ENCODE measurements at places on chromosomes 7 and 10.

DNA sequence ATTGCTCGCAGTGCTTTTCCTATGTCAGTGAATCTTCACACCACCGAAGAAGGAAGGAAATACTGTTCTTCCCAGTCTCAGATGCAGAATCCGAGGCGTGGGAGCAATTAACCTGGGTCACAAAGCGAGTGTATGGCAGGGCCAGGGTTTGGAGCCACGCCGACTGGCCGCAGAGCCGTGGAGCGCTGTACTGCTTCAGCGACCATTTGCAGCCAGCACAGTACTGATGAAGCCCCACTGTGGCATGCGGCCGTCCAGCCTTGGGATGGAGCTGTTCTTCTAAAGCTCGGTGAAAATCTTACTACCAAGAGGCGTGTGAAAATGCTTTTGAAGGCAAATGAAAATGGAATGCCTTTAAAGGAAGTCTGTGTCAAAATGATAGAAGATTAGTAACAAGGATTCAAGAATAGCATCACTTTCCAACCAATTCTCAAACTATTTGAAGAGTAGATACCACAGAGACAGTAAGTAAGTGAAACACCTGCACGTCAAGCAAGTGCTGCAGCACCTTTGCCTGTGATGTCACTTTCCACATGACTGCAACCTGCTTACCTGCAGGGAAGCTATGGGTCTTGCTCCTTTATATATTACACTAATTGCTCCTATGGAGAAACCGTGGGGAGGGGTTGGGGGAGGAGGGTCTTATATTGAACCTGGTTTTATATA is 4.9 kb downstream of the PPP2R2D start:
- DNase-seq, result no peak

GRCh38 chr7:99876933-99877332 is at the start of gene OR2AE1:
Gene OR2AE1, minus strand, starts transcription at chr7:99877033. Its CDS starts 0 bp downstream, at chr7:99877033.
- DNase-seq, result no peak

DNA sequence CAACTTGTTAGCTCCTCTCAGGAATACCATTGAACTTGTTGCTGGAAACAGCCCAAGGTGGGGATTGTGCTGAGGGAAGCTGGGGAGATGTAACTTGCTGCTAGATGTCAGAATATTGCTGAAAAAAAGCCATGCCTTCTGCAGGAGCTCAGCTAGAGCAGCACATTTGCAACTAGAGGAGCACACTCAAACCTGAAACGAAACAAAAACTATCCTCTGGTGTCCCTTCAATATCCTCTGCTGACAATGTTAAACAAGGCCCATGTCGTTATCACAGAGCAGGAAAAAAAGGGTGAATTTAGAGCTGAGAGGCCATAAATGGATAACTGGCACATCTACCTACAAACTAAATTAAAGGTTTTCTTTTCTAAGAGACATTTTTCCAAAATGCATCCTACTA is 53.7 kb upstream of the MACC1 start:
- no peak for DNase-seq

GRCh38 chr10:110746254-110746826 is 102.2 kb downstream of the RBM20 start:
- DNase-seq, result peak; percentile 18

DNA sequence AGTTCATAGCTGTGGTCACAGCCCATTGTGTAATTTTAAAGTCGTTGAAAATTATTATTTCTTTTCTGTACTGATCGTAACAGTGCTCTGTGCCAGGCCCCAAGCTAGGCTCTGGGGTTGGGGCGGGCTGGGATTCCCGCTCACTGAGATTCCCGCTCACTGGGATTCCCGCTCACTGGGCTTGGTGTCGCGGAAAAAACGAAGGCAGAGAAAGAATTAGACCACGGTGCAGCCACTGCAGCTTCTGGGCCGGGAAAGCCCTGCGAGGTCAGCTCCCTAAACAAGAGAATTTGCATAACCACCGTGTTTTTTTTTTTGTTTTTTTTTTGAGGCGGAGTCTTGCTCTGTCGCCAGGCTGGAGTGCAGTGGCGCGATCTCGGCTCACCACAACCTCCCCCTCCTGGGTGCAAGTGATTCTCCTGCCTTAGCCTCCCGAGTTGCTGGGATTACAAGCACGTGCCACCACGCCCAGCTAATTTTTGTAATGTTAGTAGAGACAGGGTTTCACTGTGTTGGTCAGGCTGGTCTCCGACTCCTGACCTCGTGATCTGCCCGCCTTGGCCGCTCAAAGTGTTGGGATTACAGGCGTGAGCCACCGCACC is 31.2 kb downstream of the FOXK1 start:
- no peak for DNase-seq

DNA sequence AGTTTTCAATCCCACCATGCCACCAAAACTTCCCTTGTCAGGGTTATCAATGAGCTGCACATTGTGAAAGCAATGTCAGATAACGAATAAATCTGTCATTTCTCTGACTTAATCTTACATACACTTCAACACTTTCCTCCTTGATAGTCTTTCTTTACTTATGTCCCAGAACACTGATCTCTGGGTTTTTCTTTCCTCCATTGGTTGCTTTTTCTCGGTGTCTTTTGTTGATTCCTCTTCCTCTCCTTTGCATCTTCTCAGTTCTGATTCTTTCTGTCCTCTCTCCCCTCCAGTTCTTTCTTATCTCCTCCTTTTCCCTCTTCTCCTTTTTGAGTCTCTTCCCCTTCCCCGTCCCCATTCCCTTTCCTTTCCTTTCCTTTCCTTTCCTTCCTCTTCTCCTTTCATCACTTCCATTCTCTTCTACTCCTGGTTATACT is 16.6 kb downstream of the DNAJB9 start:
- no peak for DNase-seq

- DNase-seq, result no peak
Observed at GRCh38 chr10:3776796-3777571, 8.0 kb downstream of the KLF6 start.

GRCh38 chr10:13953371-13953770 is 366.6 kb downstream of the PRPF18 start:
- DNase-seq, result no peak

GRCh38 chr7:140212100-140212881 is 35.5 kb upstream of the KDM7A start:
- no peak for DNase-seq

DNA sequence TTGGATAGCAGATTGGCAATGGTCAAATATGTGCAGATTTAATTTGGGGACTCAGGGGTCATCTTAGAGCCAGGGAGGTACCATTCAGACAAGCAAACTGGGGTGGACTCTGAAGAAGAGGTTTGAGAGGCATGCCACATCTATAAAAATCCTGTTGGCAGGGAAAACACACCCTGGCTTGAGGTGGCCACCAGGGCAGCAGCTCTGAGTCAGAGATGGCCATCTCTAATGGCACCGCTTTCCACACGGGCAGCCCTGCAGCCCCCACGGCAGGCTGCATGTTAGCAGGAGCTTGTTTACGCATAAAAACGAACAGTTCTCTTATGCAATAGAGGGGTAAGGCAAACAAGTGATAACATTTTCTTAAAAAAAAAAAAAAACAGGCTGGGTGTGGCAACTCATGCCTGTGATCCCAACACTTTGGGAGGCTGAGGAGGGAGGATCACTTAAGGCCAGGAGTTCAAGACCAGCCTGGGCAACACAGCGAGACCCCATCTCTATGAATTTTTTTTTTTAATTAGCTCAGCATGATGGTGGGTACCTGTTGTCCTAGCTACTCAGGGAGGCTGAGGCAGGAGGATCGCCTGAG is 14.9 kb downstream of the DLG5 start:
- no peak for DNase-seq

GRCh38 chr7:52311886-52312285 is 723.5 kb upstream of the POM121L12 start:
- no peak for DNase-seq

- no peak for DNase-seq
Observed at GRCh38 chr7:97018126-97018601, 6.5 kb downstream of the DLX5 start.

DNA sequence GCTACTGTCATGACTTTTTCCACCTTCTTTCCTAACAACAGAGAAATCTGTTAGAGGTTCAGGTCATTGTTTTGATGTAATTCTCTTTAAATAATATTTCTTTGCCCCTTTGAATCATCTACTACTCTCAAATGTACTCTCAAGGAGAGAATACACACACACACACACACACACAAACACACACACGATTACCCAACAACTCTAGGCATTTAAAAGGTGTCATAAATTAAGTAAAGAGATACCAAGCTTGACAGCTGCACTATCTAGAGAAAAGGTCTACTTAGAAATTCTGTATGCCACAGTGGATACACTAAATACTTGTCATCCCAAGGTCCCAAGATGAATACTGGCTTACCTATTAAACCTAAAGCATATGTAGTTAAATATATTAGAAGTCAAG is 4.8 kb downstream of the PANK1 start:
- DNase-seq, result no peak

- no peak for DNase-seq
Observed at GRCh38 chr7:154509192-154509591, 457.0 kb downstream of the DPP6 start.

DNA sequence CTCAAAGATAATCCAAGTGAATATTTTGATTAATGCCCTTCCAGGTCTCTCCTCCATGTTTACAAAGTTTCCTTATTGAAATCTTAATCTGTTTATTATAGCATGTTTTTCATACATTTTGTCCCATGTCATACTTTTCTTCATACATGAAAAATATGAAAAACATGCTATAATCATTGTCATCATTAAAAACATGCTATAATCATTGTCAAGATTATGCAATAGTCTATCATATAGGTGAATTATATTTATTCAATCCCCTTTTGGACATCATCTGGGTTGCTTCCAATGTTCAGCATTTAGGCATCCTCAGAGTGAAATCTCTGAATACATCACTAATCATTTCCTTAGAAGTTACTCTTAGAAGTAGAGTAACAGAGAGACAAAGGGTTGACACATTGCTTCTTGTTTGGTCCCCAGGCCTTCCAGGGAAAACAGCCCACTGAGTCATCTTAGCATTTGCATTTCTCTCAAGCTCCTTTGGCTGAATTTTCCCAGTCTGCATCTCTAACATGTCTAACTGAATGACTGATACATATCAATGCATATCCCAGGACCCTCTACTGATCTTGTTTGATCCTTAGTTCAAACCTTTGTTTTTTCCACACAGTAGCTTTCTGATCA is 87.0 kb downstream of the SGMS1 start:
- DNase-seq, result no peak

- no peak for DNase-seq
Observed at GRCh38 chr10:44326474-44327030, 58.3 kb downstream of the CXCL12 start.

- no peak for DNase-seq
Observed at GRCh38 chr7:84729284-84729683, 457.6 kb downstream of the SEMA3D start.

DNA sequence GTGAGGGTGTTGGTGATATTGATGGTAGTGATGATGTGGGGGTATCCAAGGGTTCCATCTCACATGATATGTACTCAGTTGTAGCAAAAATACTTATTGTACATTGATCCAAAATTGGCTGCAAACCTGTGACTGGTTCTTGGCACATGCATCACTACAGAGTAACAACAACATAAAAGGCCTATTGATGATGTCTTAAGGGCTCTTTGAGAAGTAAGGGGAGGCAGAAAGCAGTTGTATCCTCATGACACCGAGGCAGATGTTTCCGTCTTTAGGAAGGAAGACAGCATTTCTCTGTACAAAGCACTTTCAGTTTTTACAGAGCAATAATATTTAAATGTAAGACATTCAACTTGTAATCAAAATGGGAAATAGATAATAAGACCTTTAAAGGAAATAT is 34.5 kb downstream of the NRG3 start:
- no peak for DNase-seq

DNA sequence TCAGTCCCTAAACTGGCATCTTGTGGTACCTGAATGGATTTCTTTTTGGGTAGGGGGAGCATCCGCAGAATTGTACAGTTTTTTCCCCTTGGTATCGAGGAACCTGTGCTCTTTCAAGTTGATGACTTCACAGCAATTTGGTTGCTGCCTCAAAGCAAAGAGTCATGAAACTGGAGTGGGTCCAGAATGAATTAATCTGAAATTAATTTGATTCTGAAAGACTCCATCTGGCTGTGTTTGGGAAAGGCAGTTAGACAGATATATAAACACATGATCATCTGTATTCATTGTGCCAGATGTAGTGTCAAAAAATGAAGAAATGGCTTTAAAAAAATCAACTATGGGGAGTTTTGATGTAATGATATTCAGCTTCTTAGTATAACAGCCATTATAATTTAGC is 136.1 kb downstream of the CELF2 start:
- DNase-seq, result no peak

DNA sequence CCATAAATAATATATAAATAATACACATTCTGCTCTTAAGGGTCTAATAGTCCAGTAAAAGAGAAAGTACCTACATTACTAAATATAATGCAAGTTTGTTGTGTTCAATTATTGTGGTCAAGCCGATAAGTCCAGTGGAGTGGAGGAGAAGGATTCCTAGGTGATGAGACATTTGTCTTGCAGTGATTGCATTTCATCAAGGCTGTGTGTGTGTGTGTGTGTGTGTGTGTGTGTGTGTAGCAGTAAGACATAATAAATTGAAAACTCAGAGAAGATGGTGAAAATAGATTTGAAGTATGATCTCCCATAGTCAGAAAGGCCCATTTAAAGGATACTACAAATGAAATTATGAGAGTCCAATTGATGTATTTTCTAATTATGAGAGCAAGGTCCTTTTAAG is 192.5 kb upstream of the SEMA3C start:
- DNase-seq, result no peak

- DNase-seq, result no peak
Observed at GRCh38 chr7:132596588-132596987, 20.3 kb upstream of the PLXNA4 start.

- DNase-seq, result no peak
Observed at GRCh38 chr7:150986556-150986955, 4.3 kb upstream of the NOS3 start.

DNA sequence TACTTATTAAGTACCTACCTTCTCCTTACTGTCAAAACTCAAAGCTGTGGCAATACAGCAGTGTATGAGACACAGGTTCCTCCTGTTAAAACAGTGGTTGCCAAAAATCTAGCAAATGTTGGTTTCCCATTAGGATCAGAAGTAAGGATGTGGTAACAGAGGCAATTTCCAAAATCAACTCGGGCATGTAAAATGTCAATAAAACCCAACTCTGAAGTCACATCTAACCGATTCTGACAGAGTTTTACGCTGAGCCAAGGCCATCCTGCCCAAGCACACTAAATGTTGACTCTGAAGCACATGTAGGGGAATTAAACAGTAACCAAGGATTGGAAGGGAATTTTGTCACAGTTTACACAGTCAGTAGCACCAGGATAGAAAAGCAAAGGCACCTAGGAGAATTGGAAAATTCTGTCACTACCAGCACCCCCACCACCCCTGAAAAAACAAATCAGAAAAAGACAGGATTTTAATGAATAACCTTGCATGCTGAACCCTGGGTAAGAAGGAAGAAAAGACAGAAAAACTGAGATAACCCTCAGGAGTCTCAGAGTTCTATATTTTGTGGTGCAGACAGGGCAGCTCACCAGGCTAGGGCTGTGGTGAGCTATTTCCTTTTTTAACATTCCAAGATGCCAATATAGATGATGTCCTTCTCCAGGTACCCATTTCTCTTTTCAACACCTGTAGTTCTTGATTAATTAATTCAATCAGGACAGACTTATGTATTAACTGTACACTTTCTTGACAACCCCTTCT is 119.5 kb downstream of the DOCK4 start:
- no peak for DNase-seq

GRCh38 chr10:64619102-64619501 is 1097.9 kb downstream of the REEP3 start:
- DNase-seq, result no peak
